ENCODE measurements at places on chromosomes 5 and 9. TPM values are rescaled to one million over a fixed set of nuclear protein-coding genes. Genes with fewer than 3 reads are reported as not detected.

Gene CCNG1
- total RNA-seq = 77.8 TPM

Gene FOXD4L5
- 0.27 TPM for total RNA-seq

DNA sequence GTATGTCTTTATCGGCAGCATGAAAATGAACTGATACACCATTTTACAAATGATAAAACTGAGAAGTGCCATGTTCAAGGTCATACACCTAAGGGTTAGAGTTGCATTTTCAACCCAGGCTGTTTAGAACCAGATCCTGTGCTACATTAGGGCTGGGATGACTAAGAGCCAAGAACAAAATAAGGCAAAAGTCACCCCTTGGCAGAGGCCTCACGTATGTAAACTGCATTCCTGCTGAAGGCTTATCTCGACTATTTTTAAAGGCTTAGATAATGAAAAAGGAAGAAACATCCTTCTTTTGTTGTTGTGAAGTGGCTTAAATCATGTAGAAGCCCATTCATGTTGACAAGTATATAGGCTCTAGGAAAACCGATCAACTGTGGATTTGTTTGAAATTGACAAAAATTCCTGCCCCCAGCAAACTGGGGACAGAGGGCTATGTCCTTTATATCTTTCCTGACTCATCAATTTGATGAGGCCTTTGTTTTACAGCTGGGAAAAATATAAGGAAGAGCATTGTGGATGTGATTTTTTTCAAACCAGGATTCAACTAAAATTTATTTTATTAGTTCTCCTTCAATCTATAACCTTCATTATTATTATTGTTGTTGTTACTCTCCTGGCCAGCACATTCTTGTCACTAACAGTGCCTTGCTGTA, 196.5 kb downstream of the SNX18 start:
- DNase-seq = no peak
- H3K27ac ChIP-seq = no peak overlapping the region
- H3K4me3 ChIP-seq = no peak overlapping the region

- H3K36me3 ChIP-seq = no peaks in the 10 kb centered on the region
- H3K27me3 ChIP-seq = no peaks in the 10 kb centered on the region
- DNase-seq = no peak
- no peak overlapping the region for H3K27ac ChIP-seq
- no peaks in the 10 kb centered on the region for H3K4me1 ChIP-seq
Observed at GRCh38 chr5:142527234-142527633, 158.7 kb downstream of the FGF1 start.

Data from activated T-helper 1 cell treated with anti-CD3 and anti-CD28 coated beads, Interleukin-12 subunit alpha, Interleukin-12 subunit beta, Interleukin-2, Interleukin-4 antibody, amounts not matched to agents 30 ng/mL and 10 ng/mL and 1 ng/mL, durations not matched to agents 14 hours and 24 hours and 36 hours (primary cell).